ENCODE measurements at places on chromosomes 12 and 14.

DNA sequence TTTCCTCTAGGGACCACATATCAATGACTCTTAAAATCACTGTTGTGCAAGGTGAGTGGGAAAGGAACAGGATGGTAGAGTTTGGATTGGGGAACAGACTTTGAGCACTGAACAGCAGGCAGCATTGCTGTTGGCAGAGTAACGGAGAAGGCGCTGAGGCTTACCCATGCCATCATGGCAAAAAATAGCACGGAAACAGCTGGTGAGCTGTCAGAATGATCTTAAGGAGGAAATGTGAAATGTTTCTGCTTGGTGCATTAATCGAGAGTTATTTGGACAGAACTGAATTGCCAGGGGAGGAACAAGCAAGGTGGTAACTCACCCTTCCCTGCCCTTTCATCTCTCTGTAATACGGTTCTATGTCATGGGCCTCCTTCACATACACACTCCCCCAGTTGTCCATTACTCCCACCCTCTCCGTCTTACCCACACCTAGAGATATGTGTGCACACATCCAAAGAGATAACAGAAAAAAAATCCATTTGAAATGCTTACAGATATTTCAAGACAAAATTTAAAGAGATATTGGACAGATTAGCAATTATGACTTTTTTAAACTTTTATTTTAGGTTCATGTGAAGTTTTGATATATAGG lies 572.5 kb downstream of the DIO2 start:
- DNase-seq = no peak

GRCh38 chr12:78797196-78797931 lies 67.2 kb upstream of the SYT1 start:
- DNase-seq = no peak

DNA sequence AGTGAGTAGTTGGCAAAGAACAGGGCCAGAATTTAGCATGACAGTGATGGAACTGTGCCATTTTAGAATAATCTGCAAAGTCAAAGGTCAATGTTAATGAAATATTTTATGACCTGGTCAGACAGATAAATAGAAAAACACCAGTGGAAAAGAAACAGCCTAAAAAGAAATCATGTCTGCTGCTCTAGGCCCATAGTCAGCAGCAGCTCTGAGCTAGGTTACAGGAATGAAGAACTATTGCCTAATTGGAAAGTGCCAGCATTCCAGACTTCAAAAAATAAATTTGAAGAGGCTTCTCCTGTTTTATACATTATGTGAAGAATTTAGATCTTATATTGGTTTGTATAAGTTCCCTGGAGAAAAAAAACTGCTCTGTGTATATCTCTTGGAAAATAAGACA lies 9.8 kb downstream of the NPC2 start:
- no peak for DNase-seq

- DNase-seq = no peak
These were observed 19.2 kb upstream of the MAP1LC3B2 start for GRCh38 chr12:116539905-116540482.

DNA sequence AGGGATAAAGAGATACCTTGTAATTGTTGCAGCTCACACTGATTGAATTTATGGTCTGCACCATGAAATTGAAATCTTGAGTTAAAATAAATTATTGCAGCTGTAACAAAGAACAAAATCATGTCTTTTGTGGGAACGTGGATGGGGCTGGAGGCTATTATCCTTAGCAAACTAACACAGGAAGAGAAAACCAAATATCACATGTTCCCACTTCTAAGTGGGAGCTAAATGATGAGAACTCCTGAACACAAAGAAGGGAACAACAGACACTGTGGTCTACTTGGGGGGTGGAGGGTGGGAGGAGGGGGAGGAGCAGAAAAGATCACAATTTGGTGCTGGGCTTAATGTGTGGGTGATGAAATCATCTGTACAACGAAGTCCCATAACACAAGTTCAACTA lies 22.6 kb downstream of the ERP27 start:
- DNase-seq = no peak

DNA sequence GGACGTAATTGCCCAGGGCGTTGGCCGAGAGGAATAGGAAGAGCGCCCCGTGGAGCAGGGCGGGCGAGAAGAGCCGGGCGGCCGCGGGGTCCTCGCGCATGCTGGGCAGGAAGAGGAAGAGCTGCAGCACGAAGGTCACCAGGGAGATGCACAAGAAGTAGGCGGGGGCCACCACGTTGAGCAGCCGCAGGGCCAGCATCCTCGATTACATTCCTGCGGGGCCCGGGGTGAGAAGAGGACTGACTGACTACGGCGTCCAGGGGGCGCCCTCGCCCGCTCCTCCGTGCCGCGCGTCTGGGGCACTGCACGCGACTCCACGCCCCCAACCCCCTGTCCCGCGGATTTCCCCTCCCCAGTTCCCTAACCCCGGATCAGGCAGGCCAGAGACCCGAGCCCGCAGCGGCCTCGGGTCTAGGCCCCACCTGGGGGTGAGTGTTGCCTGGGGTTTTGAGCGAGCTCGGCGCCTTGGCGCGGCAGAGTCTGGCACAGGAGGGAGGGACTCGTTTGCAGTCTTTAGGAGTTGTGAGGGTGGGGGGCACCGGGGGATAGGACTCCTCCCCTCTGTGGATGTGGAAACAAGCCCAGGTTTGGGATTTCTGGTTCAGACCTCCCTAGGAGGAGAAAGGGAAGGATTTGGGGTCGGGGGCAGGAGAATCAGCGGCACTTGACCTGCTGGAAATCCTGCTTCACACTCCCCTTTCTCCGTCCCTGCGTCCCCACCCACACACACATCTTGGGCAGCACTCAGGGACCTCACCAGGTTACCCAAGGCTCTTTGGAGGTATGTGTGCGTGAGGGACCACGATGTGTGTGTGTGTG lies 1.8 kb downstream of the ZDHHC22 start:
- peak; percentile 34 for DNase-seq

GRCh38 chr12:93616584-93617101 lies 44.2 kb downstream of the SOCS2 start:
- DNase-seq = no peak

GRCh38 chr12:28235015-28235414 lies 44.8 kb downstream of the CCDC91 start:
- DNase-seq = no peak

DNA sequence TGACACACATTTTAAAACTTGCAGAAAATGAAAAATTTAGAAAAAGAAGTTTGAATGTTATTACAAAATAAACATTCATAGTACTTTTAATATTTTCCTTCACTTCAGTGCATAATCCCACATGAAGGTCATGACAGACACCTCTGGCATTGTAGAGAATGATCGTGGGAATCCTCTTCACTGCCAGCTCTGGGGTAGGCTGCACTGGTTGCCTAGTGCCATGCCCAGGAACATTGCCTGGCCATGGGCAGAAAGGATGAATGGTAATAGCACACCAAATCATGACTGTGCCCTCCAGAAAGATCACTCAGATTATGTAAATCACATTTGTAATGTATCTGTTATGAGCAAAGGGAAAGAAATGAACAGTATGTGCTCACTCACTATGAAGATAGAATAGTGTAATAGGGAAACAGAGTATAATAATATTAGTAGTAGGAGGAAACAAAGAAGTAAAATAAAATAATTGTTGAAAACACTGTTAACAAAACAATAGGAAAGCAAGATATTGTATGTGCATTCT lies 161.6 kb downstream of the PLCZ1 start:
- no peak for DNase-seq

All from stimulated activated CD4-positive, alpha-beta T cell treated with anti-CD3 and anti-CD28 coated beads, Interleukin-12 subunit alpha, Interleukin-12 subunit beta, amount 100 ng/mL, for 48 hours (primary cell).